Globus pallidus (tissue), 1 donor: ENCODE measurements at places on chromosomes 5 and 9.

GRCh38 chr9:111648066-111648465, 13.3 kb upstream of the GNG10 start:
- DNase-seq, result no peak

DNA sequence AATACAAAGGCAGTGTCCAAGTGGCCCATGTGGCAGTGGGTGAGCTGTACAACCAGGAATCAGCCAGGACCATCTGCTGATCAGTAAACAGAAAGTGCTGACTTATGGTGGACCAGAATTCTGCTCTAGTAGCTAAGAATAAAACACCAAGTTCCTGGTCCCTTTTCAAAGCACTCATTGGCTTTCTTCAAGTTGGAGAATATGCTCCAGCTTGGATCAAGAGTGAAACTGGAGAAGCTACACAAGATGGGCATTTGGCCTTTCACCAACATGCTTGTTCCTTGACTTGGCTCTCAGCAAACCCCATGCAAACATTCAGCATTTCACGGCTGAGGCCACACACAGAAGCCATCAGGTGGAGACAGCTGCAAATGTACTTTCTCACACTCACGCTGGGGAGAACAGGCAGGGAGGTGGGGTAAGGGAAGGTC, 32.1 kb downstream of the MARCHF3 start:
- peak; percentile 40 for DNase-seq

DNA sequence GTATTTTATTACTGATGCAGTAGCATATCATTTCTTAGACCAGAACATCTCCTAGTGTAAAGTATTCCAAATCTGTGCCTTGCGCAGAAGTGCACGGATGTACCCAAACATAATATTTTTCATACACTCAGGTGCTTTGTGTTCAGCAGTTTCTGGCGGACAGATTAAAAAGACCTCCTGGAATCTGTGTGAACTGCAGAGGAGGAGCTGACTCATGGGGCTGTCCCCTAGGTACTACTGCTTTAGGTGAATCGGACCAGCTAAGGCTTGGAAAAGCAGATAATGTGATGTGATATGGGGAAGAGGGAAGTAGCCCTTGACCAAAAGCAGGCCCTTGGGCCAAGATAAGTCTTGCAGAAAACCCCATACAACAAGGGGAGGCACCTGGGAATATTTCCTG, 310.1 kb downstream of the PLK2 start:
- no peak for DNase-seq

DNA sequence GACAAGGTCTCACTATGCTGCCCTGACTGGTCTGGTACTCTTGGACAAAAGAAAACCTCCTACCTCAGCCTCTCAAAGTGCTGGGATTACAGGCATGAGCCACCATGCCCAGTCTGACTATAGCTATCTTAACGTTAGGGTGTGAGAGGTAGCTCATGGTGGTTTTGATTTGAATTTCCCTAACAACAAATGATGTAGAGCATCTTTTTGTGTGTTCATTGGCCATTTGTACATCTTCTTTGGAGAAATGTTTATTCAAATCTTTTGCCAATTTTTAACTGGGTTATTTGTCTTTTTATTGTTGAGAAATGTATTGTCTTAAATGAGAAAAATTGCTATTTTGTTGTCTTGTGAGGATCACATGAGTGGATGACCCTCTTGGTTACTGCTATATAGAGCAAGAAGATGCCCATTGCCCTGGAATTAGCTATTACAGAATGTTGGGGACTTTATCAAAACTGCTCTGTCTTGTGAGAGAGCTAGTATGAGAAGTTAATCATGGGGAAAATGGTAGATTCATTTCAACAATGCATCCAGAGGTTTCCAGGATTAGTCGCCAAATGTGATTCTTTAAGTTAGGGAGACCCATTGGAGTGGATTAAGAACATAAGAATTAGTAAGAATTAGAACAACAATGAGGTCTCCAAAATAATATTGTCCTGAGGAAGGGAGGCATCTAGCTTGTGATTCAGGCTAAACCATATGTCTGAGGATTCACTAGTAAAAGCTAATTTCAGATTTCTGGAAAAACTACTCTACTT, 124.3 kb upstream of the MOCS2 start:
- DNase-seq, result no peak

GRCh38 chr5:14148890-14149671, 5.9 kb downstream of the TRIO start:
- no peak for DNase-seq

- DNase-seq, result no peak
These were observed 594.8 kb downstream of the DMRTA1 start for GRCh38 chr9:23041466-23041865.

DNA sequence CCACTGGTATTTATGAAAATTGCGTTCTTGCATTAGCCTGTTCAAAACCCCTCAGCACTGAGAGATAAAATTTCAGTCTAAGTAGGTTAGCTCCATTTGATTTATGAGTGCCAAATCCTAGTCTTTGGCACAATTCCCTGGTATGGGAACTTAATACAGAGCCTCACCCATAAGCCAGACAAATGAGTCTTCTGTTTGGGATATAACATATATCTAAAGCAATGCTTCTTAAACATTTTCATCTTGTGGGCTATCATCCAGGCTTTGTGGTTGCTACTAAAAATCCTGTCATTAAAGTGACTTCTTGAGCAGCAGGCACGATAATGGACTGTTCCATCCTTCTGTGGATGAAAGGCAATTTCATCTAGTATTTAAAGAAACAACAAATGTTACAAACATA, 419.5 kb upstream of the ACTBL2 start:
- DNase-seq, result no peak

- no peak for DNase-seq
These were observed 7.5 kb upstream of the MSH3 start for GRCh38 chr5:80646926-80647325.

DNA sequence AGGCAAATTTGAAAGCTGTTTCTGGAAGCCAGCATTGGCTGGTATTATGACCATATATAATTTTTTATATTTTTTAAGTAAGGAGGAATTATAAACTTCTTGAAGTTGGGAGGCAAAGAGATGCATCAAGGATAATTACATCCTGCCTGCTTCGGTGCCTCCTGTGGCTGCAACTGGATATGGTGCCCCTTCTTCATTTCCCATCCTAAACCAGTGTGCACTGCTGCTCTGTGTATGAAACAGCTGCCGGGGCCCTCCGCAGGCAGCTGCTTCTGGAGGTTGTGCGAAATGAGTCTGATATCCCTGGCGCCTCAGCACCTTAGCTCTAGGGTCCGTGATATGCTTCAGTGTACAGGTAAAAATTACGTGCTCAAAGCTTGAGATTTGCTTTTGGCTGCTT, 304.2 kb downstream of the ENC1 start:
- DNase-seq, result no peak

GRCh38 chr5:58760222-58760621, 177.3 kb downstream of the RAB3C start:
- DNase-seq, result no peak

DNA sequence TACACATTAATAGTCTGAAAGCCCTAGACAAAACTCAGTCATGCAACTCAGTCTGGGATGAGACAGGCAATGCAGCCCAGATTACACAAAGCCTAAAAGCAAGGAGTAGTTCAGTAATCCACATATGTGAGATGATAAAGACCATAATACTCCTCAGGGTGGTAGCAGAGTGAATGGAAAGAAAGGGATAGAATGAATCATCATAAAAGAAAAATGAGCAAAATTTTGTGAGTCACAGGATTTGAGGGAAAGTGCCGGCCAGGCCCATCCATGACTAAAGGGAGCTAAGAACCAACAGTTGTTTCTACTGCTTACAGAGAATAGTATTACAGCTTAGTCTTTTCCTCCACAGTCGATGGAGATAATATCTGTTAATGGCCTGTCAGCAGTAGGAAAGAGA, 90.0 kb upstream of the POU5F2 start:
- no peak for DNase-seq

- peak; percentile 68 for DNase-seq
These were observed 3.3 kb downstream of the STKLD1 start for GRCh38 chr9:133379153-133380086.

DNA sequence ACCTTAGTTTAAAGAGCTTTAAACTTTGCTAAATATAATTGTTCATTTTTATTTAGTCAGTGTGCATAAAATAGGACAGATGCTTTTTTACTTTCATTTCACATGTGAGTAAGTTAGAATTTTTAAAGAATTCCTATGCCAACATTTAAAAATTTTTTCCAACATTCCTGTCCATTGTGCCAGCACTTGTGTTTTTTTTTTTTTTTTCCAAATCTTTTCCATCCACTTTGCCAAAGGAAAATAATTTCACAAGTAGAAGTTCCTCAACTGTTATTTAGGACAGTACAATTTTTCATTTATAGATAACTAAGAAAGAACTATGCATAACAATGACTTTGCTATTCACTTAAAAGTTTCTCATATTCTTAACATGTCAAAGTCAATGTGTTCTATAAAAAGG, 189.5 kb downstream of the ADAMTS6 start:
- no peak for DNase-seq

- no peak for DNase-seq
These were observed 977.9 kb upstream of the NUDT12 start for GRCh38 chr5:104540448-104540847.

DNA sequence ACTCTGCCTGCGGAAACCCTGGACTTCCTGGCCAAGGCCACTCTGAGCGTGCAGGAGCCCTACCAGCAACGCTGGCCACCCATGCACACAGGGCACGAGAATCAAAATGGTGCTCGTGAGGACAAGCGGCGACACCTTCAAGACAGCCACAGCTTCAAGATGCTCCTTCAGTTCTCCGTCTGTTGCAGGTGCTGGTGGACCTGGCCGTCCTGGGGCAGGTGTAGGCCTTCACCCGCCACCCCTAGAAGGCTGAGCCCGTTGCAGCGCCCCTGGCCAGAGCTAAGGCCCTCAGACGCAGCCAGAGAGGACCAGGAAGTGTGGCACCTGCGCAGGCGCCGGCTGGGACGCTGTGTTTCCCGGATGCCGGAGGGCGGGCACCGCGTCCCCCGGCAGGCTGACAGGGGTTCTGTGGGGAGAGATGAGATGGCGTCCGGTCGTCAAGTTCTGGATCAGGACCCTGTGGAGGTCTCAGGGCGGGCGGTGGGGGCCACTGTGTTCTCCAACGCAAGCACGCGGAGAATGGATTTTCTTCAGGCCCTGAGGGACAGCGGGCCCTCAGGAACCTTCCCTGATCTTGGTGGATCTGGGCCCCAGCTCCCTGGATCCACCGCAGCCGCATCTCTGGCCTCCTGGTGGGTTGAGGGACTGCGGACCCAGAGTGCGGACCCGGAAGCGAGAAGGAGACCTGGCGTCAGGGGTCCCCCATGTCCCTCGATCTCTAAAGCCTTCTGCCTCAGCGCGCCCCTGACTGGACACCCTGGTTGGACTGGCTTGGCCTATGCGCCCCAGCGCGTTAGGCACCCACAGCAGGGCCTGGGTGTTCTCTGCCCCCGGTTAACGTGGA, 1770.8 kb upstream of the CDH9 start:
- DNase-seq, result no peak

DNA sequence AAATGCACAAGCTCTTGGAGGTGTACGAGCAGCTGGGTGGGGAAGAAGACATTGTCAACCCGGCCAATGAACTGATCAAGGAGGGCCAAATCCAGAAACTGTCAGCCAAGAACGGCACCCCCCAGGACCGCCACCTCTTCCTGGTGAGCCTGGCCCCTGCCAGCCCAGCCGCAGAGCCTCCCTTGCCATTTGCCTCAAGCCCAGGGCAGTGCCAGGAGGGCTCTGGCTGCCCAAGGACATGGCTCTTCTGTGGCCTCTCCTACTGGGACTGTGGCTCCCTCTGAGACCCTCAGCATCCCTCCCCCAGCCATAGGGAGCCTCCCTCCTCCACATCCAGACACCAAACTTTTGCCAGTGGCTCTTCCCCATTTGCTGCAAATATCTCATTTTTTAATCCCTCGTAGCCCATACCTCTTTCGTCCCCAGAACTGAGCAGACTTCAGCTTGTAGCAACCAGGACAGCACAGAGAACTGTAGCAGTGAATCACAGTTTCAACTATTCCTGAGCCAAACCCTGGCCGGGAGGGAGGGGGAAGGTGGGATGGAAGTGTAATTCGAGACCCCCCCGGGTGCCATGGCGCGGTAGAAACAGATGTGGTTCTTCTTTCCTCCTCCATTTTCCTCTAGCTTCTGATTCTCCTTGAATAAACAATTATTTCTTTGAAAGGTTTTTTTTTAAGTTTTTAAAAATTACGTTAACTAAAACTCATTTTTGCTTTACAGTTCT, 44.5 kb upstream of the SUSD3 start:
- no peak for DNase-seq

DNA sequence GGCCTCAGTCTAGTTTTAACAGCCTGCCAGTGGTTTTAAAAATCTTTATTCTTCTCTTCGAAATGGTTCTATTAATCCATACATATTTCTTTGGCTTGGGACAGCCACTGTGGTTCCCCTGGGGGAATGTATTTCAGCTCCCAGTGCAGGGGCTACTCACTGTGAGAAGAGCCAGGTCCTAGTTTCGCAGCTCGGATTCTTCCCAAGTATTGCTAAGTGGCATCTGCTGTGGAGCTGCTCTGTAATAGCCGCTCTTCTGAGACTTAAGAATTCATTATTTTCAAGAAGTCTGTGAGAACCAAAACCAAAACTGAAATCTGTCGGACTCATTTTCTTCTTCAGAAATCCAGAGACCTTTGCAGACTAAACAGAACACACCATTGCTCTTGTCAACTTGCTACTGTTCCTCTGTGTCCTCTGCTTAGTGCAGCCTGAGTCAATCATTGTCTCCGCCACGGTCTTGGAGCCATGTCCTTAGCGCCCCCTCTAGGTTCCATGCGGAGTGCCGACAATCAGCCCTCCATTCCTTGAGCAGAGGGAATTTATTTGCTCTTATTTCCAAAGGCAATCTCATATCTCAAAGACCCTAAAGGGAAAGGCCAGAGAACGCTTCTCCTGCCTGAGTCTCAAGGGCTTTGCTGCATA, 478.2 kb downstream of the SPATA31D1 start:
- DNase-seq, result no peak
